Keratinocyte (primary cell): ENCODE measurements at places on chromosomes 16 and 17. TPM values are rescaled to one million over a fixed set of nuclear protein-coding genes. Genes with fewer than 3 reads are reported as not detected.

- no peaks in the 10 kb centered on the region for H3K4me1 ChIP-seq
- H3K27ac ChIP-seq = no peak overlapping the region
- H3K4me3 ChIP-seq = no peak overlapping the region
Observed at GRCh38 chr17:38534498-38534885, 71.3 kb downstream of the SRCIN1 start.

GRCh38 chr16:64136743-64137142, 985.1 kb downstream of the CDH11 start:
- DNase-seq = no peak
- no peaks in the 10 kb centered on the region for H3K27me3 ChIP-seq
- H3K4me3 ChIP-seq = no peak overlapping the region
- no peak overlapping the region for H3K27ac ChIP-seq
- no peaks in the 10 kb centered on the region for H3K36me3 ChIP-seq

DNA sequence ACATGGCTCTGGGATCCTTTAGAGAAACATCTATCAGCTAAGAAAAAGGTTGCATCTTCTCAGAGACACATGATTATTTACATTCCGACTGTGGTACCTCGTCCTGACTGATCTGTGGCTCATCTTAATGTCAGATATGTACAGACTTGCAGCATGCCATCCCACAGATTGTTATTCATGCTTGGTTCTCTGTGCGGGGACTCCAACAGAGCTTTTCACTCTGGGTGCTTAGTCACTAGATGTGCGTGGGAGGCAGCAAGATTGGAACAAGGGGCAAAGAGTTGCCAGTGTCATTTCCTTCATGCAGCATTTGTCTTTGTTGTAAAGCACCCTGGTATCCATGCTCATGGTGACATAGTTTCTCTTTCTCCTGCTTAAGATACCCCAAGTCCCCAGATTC, 179.1 kb upstream of the CACNG5 start:
- no peaks in the 10 kb centered on the region for H3K36me3 ChIP-seq
- no peak overlapping the region for H3K4me3 ChIP-seq
- no peaks in the 10 kb centered on the region for H3K27me3 ChIP-seq
- H3K4me1 ChIP-seq = peaks cover 40% of the 10 kb centered on the region
- peak; percentile 81 for DNase-seq

GRCh38 chr16:9118170-9118569, 26.7 kb downstream of the HAPSTR1 start:
- no peaks in the 10 kb centered on the region for H3K27me3 ChIP-seq
- no peak overlapping the region for H3K27ac ChIP-seq
- DNase-seq = no peak
- H3K36me3 ChIP-seq = peaks cover 42% of the 10 kb centered on the region
- H3K4me1 ChIP-seq = peaks cover 40% of the 10 kb centered on the region

GRCh38 chr16:76222087-76222486, 55.1 kb upstream of the CNTNAP4 start:
- no peaks in the 10 kb centered on the region for H3K36me3 ChIP-seq
- H3K4me3 ChIP-seq = no peak overlapping the region
- no peak overlapping the region for H3K27ac ChIP-seq

- no peaks in the 10 kb centered on the region for H3K27me3 ChIP-seq
- peaks cover 17% of the 10 kb centered on the region for H3K4me1 ChIP-seq
- H3K36me3 ChIP-seq = peaks cover 2% of the 10 kb centered on the region
Observed at GRCh38 chr16:27251541-27252205, 16.9 kb downstream of the NSMCE1 start.

DNA sequence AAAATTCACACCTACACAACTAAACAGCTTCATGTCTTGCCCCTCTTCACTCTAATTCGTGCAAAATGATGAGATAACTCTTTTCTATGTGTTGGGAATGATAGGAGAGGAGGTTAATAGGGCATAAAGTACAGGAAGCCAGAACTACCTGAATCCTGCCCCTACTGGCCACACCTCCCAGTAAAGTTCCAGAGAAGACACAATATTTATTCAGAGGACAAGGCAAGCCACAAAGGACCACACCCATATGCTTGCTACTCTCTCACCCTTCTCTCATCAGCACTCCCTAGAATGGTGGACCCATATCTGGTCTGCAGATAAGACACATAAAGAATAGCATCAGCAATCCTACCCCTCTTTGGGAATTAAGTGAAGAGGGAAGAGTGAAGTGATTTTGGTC, 74.6 kb downstream of the ZNF18 start:
- no peak overlapping the region for H3K4me3 ChIP-seq
- H3K27ac ChIP-seq = no peak overlapping the region

DNA sequence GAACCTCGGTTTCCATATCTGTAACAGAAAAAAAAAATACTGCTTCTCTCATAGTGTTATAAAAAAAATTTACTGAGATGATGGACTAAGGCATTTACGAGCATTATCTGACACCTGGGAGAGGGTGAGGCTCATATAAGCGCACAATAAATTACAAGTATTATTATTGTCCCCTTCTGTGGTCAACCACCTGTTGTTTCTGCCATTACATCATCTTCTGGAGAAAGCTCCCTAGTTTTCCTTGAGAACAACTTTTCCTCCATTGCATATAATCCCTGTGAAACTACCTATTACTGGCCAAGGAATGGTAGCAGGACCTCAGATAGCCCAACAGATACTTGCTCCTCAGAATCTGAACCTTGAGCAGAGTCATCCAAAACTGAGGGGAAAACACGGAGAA, 11.7 kb upstream of the GGA2 start:
- H3K4me1 ChIP-seq = no peaks in the 10 kb centered on the region
- H3K27me3 ChIP-seq = no peaks in the 10 kb centered on the region
- H3K4me3 ChIP-seq = no peak overlapping the region
- no peak overlapping the region for H3K27ac ChIP-seq
- peaks cover 22% of the 10 kb centered on the region for H3K36me3 ChIP-seq

DNA sequence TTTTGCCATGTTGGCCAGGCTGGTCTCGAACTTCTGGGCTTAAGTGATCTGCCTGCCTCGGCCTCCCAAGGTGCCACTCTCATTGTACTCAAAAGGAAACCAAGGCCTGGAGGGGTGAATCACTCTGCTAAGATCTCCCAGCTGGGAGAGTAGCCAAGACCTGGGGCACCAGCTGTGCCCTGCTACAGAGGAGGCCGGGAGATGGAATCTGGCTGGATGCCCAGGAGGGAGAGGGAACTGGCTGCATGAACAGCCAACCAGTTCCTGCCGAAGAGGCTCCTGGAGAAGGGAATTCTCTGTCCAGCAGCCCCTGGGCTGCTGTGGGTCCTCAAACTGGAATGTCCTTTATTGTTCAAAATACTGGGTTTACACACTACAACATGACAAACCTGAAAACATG, 238.7 kb upstream of the CIBAR2 start:
- H3K4me1 ChIP-seq = peaks cover 36% of the 10 kb centered on the region
- peaks cover 17% of the 10 kb centered on the region for H3K27me3 ChIP-seq
- H3K27ac ChIP-seq = no peak overlapping the region

- H3K4me1 ChIP-seq = peaks cover 36% of the 10 kb centered on the region
- no peak for DNase-seq
- no peak overlapping the region for H3K27ac ChIP-seq
- no peak overlapping the region for H3K4me3 ChIP-seq
- no peaks in the 10 kb centered on the region for H3K27me3 ChIP-seq
- peaks cover 10% of the 10 kb centered on the region for H3K36me3 ChIP-seq
Observed at GRCh38 chr17:78709119-78709681, 72.9 kb downstream of the CYTH1 start.

DNA sequence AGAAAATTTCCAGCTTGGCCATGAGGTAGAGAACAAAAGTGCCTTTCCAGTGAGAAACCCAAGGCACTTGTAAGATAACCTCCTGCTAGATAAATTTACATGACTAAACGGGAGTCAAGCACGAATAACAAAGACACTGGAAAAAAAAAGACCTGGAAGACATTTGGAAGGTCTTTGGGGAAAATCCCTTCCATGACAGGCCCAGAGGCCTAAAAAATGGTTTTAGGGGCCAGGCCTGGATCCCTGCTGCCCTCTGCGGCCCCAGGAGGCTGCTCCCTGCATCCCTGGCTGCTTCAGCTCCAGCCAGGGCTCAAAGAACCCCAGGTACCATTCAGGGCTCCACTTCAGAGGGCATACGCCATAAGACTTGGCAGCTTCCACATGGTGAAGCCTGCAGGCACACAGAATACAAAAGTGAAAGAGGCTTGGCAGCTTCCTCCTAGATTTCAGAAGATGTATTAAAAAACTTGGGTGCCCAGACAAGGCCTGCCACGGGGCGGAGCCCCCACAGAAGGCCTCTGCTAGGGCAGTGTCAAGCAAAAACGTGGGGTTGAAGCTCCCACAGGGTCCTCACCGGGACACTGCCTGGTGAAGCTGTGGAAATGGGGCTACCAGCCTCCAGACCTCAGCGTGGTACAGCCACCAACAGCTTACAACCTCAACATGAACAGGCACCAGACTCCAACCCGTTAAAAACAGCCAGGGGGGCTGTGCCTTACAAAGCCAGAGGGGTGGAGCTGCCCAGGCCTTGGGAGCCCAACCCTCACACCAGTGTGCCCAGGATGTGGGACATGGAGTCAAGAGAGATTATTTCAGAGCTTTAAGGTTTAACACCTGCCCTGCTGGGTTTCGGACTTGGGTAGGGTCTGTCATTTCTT, 77.1 kb downstream of the SDK2 start:
- H3K4me3 ChIP-seq = no peak overlapping the region
- no peaks in the 10 kb centered on the region for H3K27me3 ChIP-seq
- H3K36me3 ChIP-seq = no peaks in the 10 kb centered on the region
- H3K27ac ChIP-seq = no peak overlapping the region

LPO gene
- not detected in 3 replicates for polyA plus RNA-seq

OTOA gene
- 0.04 TPM in 1 of 3 replicates, not detected in the others for polyA plus RNA-seq

MEIOC gene
- polyA plus RNA-seq = 0.03 to 0.06 TPM (median 0.04 TPM) in 3 replicates
